ENCODE measurements at places on chromosomes 12 and 14.

GRCh38 chr12:130375296-130376287 lies 37.9 kb downstream of the PIWIL1 start:
- DNase-seq = no peak

DNA sequence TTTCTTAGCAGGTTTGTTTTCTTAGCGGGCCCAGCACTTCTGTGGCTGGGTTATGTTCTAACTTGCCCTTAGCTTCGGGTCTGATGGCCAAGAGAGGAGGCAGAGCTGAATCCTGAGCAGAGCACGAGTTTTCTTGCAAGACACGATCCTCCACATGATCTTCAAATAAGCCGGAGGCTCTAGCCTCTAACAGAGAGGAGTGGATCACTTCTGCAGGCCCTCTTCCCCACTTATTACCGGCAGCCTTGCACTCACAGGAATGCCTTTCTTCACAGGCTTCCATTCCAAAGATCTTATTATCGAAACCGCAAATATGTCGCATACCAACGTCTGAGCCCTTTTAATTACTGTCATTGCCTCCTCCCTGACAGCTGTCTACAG lies 79.5 kb downstream of the SINHCAF start:
- DNase-seq = no peak

- DNase-seq = no peak
Measured at GRCh38 chr12:95690861-95691635, 99.5 kb downstream of the NTN4 start.

GRCh38 chr12:51009056-51009440 lies 17.1 kb downstream of the SLC11A2 start:
- no peak for DNase-seq

DNA sequence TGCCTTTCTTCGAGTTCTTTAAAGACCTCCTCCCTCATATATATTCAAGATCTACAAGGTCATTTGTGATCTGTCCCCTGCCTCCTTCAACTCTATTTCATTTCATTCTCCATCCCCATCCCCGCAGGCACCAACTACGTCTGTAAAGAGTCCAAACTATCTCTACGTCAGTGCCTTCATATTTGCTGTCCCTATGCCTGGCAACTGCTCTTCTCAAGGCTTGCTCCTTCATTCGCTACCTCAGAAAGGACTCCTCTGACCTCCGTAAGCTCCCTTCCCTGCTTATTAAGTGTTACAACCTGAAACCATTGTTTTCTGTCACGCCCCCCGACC lies 650 bp downstream of the LLPH start:
- DNase-seq = no peak

DNA sequence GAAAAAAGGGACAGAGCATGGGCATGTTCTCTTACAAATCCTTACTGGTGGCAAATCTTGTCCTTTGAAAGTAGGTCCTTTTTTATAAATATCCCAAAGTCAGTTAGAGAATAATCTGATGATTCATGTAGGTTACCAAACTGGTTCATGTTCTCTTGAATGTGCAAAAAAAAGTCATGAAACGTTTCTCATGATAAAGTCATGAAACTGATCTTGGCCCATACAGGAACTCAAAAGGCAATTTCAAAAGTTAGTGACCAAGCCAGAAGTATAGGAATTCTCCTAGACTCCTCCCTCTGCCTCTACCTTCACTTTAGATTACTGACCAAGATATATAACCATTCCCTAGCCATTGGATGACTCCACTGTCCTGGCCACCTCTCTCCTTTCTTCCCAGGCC lies 27.3 kb upstream of the SPTSSA start:
- no peak for DNase-seq

DNA sequence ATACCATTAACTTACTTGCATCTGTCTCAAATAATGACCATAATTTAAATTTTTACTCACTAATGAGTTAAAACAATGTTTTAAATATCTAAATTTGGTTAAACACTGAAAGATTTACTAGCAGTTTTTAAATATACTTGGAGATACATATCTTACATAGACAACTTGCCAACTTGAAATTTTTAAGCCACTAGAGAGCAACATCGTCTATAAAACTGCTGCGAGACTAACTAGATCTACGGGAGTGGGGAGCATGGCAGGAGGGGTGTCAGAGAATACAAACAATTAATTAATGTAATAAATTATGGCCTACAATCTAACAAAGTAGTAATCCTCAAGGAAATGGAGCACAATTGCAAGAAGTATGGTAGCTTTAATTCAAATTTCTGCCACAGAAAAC lies 120.4 kb downstream of the LRRIQ1 start:
- no peak for DNase-seq

DNA sequence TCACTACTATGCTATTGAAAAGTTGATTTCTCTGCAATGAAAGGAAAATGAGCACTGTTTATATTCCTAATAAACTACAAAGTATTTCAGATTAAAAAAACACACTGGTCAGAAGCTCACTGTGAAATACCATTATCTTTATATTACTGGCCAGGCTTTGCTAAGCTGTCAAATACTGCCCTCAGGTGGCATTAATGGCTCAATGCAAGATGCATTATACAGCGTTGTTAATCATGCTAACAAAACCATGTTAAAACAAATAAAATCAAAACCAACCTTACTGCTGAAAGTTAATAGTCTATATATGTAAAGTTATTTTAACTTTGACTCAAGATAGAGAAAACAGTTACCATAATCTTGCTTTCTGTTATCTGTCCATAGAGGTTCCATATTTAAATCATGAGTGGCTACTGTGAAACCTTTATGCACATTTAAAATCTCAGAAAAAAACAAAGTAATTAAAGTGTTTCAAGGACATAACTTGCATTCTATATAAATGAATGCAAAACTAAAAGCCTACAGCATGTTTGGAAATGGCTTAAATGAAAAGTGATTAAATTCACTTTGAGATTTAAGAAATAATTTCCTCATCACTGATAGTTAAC lies 121.7 kb downstream of the RALGAPA1 start:
- DNase-seq = peak; percentile 75

DNA sequence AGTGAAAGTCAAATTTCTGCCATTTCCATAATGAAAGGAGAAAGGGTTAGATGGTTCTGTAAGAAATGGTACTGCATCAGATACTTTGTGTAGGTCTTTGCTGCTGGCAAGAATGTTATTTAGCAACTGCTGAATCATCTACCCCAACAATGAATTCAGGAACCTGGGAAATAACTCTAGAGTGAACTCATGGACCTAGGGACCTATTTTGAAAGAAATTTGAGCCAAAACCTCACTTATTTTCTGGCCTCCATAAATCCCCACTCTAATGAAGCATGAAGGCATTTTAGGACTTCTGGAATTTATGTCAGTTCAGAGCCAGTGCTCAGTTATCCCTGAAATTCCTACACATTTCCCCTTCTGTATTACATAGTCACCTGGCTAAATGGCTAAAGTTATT lies 50.9 kb upstream of the CPNE8 start:
- no peak for DNase-seq

DNA sequence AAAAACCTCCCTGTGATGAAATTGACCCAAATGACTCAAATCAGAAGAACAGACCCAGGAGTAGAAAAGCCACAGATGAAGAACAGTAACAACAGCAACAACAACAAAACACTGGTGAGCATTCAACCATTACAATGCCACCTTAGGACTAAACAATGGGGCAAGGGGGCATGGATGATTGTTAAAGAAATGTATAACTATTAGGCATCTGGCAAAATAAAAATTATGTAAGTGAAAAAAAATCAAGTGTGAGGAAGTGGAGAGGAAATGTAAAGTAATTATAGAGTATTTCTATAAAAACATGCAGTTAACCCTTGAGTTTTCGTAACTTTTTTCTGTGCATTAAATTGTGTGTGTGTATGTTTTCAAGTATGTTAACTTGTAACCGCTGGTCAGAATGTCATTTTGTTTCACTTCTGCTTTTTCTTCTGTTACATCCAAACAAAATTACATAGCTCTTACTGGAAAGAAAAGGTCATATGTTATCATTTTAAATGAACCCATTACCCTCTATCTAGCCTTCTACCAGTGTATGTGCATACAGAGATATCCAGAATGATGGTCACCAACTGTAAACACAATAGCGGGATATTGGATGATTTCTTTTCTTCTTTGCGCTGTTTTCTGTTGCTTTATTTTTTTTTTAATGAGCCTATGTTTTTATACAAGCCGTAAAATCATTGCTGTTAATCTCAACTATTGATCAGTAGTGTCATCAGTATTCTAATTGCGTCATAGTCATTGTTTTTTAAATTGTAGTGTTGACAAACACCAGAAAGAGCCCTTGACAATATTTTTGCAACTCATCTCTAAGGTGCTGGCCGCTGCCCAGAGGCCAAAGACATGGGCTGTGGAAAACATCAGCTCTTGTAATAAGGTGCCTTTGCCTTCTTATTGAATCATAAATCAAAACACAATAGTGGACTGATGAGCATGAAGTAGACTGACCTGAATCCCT lies 170.6 kb downstream of the CRADD start:
- DNase-seq = no peak

DNA sequence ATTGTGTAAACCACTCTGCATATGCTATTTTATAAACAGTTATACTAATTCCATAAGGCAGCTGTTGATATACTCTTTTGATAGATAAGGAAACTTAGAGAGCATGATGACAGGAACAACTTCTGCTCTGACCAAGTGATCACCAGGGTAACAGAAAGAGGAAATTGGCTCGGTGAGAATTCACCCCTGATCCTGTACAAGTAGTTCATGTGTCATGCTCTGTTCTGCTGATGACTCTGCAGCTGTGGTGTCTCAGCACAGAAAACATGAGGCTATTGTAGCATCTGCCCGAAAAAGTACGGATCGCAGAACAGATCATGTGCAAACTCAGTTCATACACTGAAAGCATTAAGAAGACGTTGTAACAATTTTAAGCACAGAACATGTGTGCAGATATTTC lies 345.0 kb downstream of the LRIG3 start:
- DNase-seq = no peak

DNA sequence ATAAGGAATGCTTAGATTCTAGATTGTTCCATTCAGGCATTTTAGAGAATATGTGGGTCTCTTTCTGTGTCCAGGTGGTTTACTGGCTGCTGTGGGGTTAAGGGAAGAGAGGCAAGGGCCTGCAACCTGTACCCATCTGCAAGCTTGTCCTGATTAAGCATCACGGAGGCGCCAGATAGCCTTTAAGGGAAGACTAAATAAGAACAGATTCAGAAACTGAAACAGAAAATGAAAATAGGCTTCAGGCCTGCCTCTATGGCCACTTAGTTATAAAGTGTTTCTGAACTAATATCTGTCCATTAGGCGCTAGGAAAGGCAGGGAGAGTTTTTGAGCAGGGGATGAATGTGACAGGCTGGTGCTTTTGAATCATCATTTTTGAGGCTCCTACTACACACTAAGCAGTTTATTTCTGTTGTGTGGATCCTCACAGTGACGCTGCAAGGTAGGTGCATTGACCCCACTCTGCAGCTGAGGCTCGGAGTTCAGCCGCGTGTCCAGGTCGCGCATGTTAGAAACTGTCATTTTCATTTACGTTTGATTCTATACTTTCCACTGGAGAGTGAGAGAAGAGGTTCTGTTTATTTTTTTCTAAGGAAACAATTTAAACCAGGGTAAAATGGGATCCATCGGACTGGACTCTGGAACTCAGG lies 47.4 kb downstream of the SLC6A12 start:
- DNase-seq = no peak

DNA sequence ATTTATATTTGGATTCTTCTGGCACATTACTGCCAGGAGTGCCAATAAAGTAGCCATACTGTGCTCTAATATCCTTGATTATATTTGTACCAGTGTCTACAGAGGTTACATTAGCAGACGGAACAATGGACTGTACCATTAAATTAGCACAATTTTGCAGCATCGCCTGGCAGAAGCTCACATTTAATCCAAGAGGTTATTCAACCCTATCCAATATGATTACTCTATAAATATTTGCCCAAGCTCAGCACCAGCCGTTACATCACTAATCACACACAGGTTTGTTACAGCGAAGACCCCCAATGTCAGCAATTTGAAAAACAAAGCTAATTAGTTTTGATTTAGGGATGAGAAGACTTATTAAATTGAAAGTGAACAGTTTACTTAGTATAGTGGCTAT lies 16.9 kb upstream of the MGST1 start:
- no peak for DNase-seq

GRCh38 chr12:100127766-100128511 lies 14.7 kb downstream of the BLTP3B start:
- DNase-seq = peak; percentile 44

DNA sequence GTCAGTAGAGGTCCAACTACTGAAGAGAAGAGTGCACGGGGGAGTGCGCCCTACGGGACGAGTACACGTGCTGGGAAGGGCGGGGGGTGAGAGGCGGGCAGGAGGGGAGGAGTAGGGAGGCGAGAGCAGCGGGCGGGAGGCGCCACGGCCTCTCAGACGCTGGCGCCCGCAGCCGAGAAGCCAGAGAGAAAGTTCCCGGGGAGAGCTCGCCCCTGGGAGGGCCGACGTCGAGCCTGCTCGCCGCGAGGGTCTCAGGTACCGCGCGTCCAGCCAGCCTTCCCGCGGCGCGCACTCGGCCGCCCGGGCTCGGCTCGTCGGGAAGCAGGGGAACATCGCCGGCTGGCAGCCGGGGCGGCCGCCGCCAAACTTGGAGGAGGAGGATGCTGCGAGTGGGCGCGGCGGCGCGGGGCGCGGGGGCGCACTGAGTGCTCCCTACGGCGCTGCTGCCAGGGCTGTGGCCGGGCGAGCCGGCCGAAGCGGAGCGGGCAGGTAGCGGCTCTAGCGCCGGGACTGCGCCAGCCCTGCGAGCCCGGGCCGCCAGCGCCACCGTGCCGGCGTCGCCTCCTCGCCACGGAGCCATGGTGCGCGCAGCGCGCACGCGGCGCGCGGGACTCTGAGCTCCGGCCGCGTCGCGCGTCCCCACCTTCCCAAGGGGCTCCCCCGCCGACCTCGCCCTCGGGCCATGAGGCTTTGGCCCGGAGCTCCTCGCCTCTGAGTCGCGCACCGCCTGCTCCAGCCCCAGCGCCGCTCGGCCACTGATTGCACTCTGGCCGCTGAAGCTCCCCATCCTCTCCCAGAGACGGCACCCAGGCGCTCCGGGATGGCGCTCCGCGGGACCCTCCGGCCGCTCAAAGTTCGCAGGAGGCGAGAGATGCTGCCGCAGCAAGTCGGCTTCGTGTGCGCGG lies at the start of gene SLC24A4:
Gene SLC24A4 (plus strand): TSS at position 155 of the 905 bp plus-strand sequence. CDS start 666 bp downstream, at position 821.
- no peak for DNase-seq

DNA sequence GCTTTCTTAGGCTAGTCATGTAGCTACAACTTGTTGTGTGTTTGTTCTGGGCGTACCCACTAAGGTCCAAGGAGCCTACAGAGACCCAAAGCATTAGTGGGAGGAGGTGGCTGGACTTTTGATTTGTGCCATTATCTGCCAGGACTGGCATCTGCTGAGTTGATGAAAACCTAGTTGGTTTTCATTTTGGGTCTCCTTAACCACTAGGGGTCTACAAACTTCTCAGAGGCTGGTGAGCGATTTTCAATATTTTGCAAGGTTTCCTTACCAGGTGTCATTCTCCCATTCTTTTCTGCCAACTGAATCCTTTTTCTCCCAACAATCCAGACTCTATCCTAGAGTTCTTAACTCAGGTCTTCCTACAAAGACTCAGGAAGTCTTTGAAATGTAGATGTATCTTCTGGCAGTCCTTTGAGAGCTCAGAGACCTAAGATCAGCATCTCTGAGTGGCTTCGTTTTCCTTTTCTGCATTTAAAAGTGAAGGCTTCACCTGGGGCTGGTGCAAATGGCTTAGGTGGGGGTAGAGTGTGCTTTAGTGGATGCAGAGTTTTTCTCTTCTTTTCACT lies 150.0 kb upstream of the RMST start:
- DNase-seq = no peak
